ENCODE measurements at places on chromosomes 3 and 15.

GRCh38 chr15:101447561-101448071 is 41.9 kb downstream of the PCSK6 start:
- no peak for DNase-seq

- DNase-seq = peak; percentile 75
Observed at GRCh38 chr3:134212967-134213665, 37.5 kb downstream of the RYK start.

- no peak for DNase-seq
Observed at GRCh38 chr3:113270068-113270467, 58.7 kb downstream of the BOC start.

DNA sequence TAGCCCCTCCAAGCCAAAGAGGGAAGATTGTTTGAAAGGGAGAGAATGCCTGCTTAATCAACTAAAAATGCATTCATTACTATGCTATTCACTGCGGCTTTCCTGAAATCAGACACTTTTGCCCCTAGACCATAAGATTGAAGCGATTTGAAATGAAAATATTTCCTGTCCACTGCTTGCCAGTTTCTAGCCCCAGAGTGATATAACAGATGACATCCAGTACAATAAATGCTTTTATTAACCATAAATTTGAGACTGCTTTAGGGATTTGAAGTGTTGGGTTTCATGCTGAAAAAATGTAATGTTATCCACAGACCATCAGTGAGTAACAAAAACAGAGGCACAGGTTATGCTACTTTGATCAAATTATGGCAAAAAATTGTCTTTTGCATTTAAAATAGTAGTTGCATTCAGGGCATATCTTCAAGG is 14.1 kb downstream of the IL17RD start:
- DNase-seq = no peak

GRCh38 chr3:187150599-187150998 is 11.3 kb upstream of the RPL39L start:
- DNase-seq = peak; percentile 18

GRCh38 chr3:64021922-64022321 is 1.4 kb downstream of the PSMD6 start:
- DNase-seq = no peak

GRCh38 chr3:107493134-107493533 is 29.6 kb upstream of the BBX start:
- DNase-seq = no peak

DNA sequence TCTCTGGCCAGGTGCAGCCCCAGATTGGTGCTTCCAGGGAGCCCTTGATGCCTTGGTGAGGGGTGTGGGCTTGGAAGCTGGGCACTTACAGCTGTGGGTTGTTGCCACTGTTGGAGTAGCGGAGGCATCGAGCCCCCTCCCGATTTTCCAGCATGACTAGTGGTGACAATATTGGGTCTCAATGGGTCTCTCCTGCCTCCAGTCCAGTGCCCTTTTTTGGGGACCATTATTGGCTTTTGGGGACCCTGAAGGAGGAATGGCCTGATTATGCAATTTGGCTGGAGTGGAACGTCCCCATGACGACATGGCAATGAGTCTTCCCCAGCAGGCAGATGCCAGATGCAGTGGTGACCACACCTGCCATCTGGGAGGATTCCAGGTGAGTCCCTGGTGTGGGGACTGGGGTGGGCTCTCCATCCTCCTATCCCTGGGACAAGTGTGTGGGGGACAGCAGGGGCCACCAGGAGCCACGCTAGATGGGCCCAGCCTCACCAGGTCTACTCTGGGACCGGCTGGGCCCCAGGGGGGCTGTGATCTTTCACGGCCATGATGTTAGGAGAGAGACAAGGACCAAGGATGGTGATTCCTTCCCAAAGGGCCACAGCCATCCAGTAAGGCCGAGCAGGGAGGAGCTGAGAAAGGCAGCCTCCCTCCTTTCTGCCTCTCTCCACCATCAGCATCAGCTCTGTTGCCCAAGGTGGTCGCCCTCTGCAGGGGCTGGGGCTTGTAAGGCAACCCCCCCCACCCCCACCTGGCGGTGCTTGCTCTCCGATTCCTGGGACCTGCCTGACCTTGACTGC is 196.8 kb downstream of the GOLGA6L6 start:
- no peak for DNase-seq

GRCh38 chr3:46693038-46693891 is at the start of gene ALS2CL:
Gene ALS2CL (minus strand): TSS chr3:46693679. CDS start chr3:46689440, 4,239 bp downstream.
- DNase-seq = no peak

DNA sequence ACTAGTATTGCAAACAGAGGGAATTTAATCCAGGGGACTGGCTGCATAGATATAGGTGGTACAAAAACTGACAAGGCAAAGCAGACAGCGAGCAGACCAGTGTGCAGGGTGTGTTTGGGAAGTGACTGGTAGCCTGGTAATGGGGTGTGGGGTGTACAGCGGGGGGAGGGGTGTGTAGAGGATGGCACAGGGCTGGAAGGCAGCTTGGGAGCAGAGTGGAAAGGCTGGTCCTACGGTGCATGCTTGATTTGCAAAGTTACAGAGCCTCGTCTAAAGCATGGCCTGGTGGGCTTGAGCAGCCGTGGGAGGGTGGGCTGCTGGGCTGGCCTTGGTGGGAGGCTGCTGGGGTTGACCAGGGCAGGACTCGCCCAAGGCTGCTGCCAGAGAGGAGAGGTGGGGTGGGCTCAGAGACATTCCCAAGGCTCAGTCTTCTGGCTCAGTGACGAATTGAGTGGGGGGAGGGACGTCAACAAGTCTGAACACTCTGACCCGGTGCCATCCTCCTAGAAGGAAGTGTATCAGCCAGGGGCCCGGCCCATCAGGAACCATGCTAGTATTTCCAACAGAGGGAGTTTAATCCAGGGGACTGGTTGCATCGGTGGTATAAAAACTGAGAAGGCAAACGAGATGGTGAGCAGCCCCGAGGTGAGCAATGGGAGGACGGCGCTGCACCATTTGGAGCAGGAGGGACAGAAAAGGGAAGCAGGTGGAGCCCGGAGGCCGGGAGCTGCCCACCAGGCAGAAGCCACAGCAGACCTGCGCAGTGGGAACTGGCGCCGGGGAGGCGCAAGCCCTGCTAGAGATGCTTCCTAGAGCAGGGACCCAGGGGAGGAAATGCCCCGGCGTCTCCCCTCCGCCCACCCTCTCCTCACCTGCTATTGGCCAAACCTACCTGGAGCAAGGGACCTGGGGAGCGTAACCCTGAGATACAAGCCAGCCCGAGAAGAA is 29.2 kb downstream of the CPN2 start:
- DNase-seq = no peak

GRCh38 chr3:171001957-171002694 is 24.4 kb downstream of the SLC2A2 start:
- no peak for DNase-seq

DNA sequence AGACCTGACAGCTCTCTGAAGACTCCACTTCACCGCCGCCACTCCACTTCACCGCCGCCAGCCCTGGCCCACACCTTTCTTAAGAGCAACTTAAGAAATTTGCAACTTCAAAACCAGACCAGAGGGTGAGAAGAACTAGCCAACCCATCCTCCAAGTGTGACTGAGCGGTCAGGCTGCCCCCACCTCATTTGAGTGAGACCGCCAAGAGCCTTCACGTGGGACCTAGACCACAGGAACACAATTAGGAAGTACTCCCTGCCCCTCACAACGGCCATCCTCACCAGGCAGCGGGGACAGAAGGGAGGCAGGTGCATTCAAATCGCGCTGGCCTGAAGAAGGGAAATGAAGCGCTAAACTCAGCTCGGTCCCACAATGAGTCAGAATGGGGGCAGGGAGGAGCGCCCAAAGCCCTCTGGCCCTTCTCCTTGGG is 156.8 kb upstream of the BCL6 start:
- no peak for DNase-seq

- DNase-seq = no peak
Observed at GRCh38 chr3:70880421-70880820, 568.0 kb upstream of the MDFIC2 start.

DNA sequence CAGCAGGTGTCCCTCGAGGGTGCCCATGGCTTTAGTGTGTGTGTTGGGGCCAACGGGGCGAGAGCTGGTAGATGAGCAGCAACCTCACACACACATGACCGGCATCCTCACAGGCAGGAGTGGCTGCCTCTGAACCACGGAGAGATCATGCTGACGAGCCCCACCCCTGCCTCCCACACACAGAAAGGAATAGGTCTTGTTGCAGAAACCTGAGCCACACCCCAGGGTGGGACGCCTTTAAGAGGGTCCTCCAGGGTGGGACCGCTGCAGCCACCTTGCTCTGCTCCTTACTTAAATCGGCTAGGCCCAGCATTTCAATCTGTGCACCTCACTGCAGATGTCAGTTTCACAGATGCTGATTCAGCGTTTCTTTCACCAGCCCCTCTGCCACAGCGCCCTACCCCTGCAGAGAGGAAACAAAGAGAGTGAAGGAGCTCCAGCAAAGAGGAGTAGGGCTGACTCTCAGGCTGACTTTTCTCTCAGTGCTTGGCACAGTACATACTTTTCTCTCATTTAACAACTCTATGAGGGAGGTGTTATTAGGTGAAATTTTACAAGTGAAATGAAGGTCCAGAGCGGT is 61.2 kb upstream of the EPHB3 start:
- DNase-seq = no peak

DNA sequence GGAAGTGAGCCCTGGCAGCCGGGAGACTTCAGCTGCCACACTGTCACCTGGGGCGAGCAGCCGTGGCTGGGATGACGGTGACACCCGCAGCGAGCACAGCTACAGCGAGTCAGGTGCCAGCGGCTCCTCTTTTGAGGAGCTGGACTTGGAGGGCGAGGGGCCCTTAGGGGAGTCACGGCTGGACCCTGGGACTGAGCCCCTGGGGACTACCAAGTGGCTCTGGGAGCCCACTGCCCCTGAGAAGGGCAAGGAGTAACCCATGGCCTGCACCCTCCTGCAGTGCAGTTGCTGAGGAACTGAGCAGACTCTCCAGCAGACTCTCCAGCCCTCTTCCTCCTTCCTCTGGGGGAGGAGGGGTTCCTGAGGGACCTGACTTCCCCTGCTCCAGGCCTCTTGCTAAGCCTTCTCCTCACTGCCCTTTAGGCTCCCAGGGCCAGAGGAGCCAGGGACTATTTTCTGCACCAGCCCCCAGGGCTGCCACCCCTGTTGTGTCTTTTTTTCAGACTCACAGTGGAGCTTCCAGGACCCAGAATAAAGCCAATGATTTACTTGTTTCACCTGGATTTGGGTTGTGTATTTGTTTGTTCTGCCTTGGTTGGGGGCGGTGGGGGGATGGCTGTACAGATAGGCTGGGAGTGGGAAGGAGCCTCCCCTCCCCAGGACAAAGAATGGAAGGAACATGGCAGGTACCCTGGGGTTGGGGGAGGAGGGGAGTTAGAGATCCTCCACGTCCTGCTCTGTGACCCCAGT is 2.9 kb upstream of the GRM2 start:
- DNase-seq = peak; percentile 44

GRCh38 chr15:34717729-34718128 is 37.1 kb downstream of the GJD2 start:
- DNase-seq = no peak

DNA sequence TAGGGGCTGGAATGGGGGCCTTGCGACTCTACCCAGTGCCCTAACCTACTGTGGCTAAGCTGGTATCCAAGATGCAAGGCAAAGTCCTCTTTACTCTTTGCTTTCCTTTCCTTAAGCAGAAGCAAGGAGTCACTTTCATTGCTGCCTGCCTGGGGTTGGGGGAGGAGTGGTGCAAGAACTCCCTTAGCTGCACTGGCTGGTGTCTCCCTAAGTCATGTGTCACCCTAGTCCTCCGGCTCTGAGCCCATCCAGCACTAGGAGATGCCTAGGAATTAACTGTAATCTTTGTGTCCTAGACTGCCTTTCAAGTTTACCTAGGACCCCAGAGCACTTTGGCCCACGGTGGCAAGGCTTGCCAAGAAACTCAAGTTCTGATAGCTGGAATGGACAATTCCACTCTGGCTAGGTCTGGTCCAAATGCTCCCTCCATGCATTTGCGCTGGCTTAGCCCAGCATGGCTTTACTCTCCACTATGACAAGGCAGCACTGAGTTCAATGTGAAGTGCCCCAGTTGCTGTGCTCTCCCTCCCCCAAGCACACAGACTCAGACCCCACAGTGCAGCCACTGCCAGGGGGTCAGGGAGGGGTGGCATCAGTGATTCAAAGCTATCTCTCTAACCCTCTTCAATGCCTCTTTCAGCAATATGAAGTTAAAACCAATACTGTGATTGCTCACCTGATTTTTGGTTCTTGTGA is 58.7 kb downstream of the ESYT3 start:
- DNase-seq = no peak

All from COR-L47 (cell line).